ENCODE measurements at places on chromosomes 6 and 20. TPM values are rescaled to one million over a fixed set of nuclear protein-coding genes. Genes with fewer than 3 reads are reported as not detected.

GRCh38 chr20:40488401-40488800 is 200.6 kb downstream of the MAFB start:
- DNase-seq, result no peak

GRCh38 chr20:2086177-2086979 is 15.2 kb upstream of the STK35 start:
- DNase-seq, result no peak

The RALGAPB gene
- 36.0 TPM for polyA plus RNA-seq

The NMBR gene
- 0.30 TPM for polyA plus RNA-seq

The PSORS1C2 gene
- not detected for polyA plus RNA-seq

Data from right renal pelvis (tissue), 4 donors.